ENCODE measurements at places on chromosomes 11 and 22. TPM values are rescaled to one million over a fixed set of nuclear protein-coding genes. Genes with fewer than 3 reads are reported as not detected.

Gene MYO7A
- 6.5 TPM for total RNA-seq

Gene SOX6
- 21.0 TPM for total RNA-seq

DNA sequence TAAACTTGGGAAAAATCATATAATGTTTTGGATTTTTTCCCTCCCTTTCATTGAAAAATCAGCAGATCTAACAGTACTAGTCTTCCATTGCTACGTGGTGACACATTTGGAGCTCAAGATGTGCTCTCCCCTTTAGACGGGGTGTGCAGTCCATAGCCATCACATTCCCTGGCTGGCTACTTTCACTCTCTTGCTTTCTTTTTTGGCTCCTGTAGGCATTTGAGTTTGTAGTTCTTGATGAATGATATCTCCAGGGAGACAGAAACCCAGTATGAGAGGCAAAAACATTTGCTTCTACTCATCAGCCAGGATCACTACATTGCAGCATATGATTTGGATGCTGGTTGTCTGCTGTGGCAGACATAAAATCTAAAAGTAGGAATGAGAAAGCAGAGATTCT, 12.1 kb downstream of the CCDC81 start:
- DNase-seq, result no peak
- no peak overlapping the region for H3K27ac ChIP-seq
- no peaks in the 10 kb centered on the region for H3K36me3 ChIP-seq
- H3K27me3 ChIP-seq, result no peaks in the 10 kb centered on the region

Gene OR4A16
- not detected for total RNA-seq

DNA sequence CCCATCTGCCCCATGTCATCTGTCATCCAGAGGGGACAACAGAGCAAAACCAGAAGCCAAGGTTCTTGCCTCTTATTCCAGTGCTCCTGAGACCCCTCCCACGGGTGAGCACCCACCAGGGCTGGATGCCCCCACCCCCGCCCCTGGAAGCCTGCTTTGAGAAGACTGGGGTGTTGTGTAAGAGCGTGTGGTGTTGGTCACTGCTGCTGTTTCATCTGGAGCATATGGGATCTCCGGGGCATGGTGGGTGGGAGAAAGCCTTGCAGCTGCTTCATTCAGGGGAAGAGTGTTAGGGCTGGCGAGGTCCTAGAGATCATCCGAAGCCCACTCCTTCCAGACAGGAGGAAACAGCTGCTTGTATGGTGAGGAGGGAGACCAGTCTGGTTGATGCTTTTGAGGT, 54.1 kb downstream of the CHRDL2 start:
- DNase-seq, result no peak
- H3K36me3 ChIP-seq, result no peaks in the 10 kb centered on the region
- no peak overlapping the region for H3K4me3 ChIP-seq
- no peaks in the 10 kb centered on the region for H3K4me1 ChIP-seq
- no peaks in the 10 kb centered on the region for H3K27me3 ChIP-seq

Gene CSNK2A3
- total RNA-seq, result 5.9 TPM
